ENCODE measurements at places on chromosomes 6 and 20. TPM values are rescaled to one million over a fixed set of nuclear protein-coding genes. Genes with fewer than 3 reads are reported as not detected.

DNA sequence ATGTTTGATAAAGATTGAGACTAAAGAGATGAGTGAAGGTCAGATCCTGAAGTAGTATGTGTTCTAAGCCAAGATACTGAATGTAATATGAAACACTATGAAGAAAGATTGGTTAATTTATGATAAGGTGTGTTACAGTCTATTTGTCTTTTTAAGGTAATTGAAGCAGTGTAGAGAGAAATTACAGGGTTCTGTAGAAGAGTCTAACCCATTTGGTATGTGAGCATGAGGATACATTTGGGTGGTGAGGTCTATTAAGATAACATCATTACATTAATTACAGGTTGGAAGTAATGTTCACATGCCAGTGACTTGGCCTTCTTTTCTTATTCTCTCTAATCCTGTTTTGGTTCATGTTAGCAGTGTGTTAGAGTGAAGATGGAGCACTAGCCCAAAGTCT is 61.4 kb downstream of the AFDN start:
- no peak for DNase-seq

GRCh38 chr6:29525311-29525639 is 34.3 kb downstream of the UBD start:
- DNase-seq, result no peak

- DNase-seq, result no peak
These were observed 59.0 kb downstream of the COL21A1 start for GRCh38 chr6:56188429-56188828.

Gene L3MBTL1
- total RNA-seq, result 24.9 TPM

GRCh38 chr6:127484212-127484863 is 25.1 kb upstream of the KIAA0408 start:
- DNase-seq, result peak; percentile 24

DNA sequence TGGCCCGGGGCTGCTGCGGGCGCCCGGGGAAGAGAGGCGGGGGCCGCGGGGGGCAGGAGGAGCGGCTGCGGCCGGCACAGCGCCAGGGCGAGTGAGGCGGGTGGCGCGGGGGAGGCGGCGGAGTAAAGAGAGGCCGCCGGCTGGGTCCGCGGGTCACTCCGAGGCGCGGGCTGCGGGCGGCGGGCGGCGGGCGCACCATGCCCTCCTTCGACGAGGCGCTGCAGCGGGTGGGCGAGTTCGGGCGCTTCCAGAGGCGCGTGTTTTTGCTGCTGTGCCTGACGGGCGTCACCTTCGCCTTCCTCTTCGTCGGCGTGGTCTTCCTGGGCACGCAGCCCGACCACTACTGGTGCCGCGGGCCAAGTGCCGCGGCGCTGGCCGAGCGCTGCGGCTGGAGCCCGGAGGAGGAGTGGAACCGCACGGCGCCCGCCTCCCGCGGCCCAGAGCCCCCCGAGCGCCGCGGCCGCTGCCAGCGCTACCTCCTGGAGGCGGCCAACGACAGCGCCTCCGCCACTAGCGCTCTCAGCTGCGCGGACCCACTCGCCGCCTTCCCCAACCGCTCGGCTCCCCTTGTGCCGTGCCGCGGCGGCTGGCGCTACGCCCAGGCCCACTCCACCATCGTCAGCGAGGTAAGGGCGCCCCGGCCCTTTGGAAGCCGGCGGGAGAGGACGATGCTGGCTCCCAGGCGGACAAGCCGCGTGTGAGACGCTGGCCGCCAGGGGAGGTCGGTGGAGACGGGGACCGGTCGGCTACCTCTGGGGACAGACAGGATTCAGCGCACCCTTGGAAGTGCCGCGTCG is at the start of gene SLC22A3:
Gene SLC22A3, plus strand, starts transcription at position 156 of the 797 bp plus-strand sequence. Its CDS starts 42 bp downstream, at position 198.
- no peak for DNase-seq

Gene ANGPT4
- not detected for total RNA-seq

GRCh38 chr6:148347441-148348054 is 4.9 kb downstream of the SASH1 start:
- DNase-seq, result no peak

Gene PRICKLE4
- 1.6 TPM for total RNA-seq

GRCh38 chr6:73675466-73676098 is 20.4 kb upstream of the CD109 start:
- DNase-seq, result no peak

DNA sequence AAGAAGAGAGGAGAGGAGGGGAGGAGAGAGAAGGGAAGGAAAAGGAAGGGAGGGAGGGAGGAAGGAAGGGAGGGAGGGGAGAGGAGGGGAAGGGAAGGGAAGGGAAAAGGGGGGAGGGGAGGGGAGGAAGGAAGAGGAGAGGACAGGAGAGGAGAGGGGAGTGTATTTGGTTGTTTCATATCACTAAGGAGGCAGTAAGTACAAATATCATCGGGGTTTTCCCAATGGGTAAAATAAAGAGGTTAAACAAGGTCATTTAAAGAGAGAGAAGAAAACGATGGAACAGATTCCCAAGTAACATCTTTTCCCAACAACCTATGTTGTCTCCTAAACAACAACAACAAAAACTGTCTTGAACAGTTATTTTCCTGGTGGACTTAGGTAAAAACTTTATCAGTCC is 43.6 kb downstream of the MBOAT1 start:
- no peak for DNase-seq

- DNase-seq, result no peak
These were observed 16.8 kb downstream of the IL22RA2 start for GRCh38 chr6:137156650-137157049.

GRCh38 chr6:41568585-41569384 is 22.6 kb downstream of the FOXP4 start:
- DNase-seq, result no peak

- DNase-seq, result no peak
These were observed 193.0 kb downstream of the FOXC1 start for GRCh38 chr6:1802491-1803395.

Gene SMIM13
- total RNA-seq, result 17.6 TPM

GRCh38 chr6:95017922-95018321 is 559.4 kb upstream of the MANEA start:
- no peak for DNase-seq

GRCh38 chr6:22848121-22848520 is 278.8 kb downstream of the HDGFL1 start:
- no peak for DNase-seq

- DNase-seq, result no peak
These were observed 48.8 kb downstream of the MCUR1 start for GRCh38 chr6:13765570-13765969.

GRCh38 chr6:35034411-35035191 is 106.5 kb downstream of the TCP11 start:
- DNase-seq, result no peak

DNA sequence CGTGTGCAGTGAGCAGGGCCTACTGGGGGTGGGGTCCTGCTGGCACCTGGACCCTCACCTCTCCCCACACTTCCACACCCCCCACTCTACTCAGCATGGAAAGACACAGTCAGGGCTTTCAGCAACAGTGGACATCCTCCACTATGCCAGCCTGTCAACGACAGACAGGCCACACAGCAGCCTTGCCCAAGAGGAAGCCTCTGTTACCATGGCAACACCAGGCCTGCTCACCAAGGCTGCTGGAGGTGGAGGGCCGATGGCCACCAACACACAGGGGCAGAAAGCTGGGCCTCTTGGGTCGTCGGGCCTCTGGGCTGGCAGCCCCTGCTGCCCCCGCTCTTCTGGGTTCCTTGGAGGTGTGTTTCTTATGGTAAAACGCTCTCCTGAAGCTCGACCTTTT is 13.6 kb downstream of the BNIP5 start:
- DNase-seq, result no peak

DNA sequence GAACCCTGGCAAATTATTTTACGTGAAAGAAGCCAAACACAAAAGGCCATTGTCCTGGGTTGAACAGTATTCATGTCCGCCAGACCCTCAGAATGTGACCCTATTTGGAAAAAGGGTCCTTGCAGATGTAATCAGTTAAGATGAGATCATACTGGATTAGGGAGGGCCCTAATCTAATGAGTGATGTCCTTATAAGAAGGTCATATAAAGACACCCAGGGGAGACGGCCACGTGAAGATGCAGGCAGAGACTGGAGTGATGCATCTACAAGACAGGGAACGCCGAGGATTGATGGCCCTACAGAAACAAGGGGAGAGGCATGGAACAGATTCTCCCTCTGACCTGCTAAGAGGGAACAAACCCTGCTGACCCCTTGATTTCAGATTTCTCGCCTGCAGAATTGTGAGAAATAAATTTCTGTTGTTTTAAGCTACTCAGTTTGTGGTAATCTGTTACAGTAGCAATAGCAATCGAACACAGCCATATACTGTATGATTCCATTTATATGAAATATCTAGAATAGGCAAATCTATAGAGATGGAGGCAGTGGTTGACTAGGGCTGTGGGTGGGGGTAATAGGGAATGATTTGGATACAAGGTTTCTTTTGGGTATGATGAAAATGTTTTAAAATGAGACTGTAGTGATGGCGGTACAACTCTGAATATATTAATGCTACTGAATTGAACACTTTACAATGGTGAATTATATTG is 132.9 kb upstream of the NUP153 start:
- DNase-seq, result no peak

DNA sequence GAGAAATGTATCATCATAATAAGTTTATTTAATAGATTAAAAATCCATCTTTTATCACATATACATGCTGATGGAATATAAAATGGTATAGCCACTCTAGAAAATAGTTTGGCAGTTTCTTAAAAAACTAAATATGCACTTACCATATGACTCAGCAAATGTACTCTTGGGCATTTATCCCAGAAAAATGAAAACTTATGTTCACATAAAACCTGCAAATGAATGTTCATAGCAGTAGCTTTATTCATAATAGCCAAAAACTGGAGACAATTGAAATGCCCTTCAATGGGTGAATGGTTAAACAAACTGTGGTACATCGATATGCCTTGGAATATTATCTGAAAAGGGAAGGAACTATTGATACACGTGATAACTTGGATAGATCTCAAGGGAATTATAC is 6.4 kb upstream of the NCOA7 start:
- DNase-seq, result no peak

DNA sequence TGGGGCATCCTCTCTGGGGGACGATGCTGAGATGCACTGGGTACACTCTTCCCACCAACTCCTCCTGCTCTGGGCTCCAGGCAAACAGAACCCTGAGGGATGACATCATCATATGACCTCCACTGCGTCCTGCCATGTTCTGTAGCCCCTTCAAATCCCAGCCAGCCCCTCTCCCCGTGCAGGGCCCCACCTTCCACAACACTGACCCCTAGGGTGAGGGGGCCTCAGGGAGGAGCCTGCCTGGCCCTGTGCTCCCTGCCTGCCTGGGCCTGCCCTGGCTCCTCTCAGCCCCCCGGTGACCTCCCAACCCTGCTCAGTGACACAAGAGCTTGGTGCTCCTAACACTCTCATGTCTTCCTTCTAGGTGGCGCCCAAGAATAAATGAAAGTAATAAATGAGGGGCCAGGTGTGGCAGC is 9.6 kb upstream of the SPDEF start:
- DNase-seq, result no peak

Gene GNMT
- total RNA-seq, result 0.72 TPM

- DNase-seq, result no peak
These were observed 59.7 kb downstream of the NHLRC1 start for GRCh38 chr6:18062733-18063132.

Gene LSM14B
- 52.2 TPM for total RNA-seq
